Pulmonary artery endothelial cell (primary cell): ENCODE measurements at places on chromosomes 6 and 20. TPM values are rescaled to one million over a fixed set of nuclear protein-coding genes. Genes with fewer than 3 reads are reported as not detected.

The TMEM170B gene
- total RNA-seq: 5.4 and 5.6 TPM in 2 replicates

The FGD2 gene
- not detected in 2 replicates for total RNA-seq

The HBS1L gene
- 163 and 166 TPM in 2 replicates for total RNA-seq

The TIAM2 gene
- total RNA-seq: 10.9 and 16.9 TPM in 2 replicates

The PLTP gene
- 14.9 and 19.7 TPM in 2 replicates for total RNA-seq

The EPPIN gene
- total RNA-seq: not detected in 2 replicates

The IRAK1BP1 gene
- 3.0 and 4.5 TPM in 2 replicates for total RNA-seq

The ATP6V1G2 gene
- 0.42 and 0.59 TPM in 2 replicates for total RNA-seq

DNA sequence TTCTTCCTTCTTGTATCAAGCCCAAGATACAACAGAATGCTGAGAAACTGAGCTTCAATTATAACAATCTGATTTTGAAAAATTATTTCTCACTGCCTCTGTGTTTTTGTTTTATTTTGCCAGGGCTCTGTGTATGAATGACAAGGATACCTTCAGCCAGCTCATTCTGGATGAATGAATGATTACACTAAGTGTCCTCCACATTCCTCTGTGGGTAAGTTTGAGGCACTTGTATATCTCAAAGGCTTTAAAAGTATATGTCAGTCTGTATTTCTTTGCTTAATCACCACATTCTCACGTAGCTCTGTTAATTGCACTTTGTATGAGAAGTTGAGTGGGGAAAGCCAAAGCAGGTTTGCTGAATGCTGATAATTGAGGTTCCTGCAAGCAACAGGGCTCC lies 95.1 kb downstream of the TIAM2 start:
- DNase-seq: no peak

DNA sequence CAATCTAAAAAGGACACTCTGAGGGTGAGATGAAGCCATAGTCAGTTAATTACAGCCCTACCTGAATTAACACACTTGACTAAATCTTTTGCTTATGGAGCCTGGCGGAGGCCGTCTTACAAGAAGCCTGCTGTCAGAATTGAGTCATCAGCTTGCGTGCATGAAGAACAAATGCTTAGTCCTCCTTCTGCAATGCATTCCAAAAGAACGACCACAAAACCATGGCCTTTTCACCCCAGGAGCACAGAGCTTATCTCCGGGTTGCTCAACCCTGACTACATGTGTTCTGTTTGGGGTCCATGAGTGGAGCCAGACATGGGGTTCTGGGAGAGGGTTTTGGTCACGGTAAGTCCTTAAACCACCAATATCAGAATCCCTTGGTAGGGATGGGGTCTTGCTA lies 318.1 kb downstream of the CLIC5 start:
- no peak for DNase-seq

- no peak for DNase-seq
Observed at GRCh38 chr6:116369540-116369939, 1.2 kb upstream of the DSE start.

GRCh38 chr20:5033566-5033965 lies 32.3 kb upstream of the SLC23A2 start:
- DNase-seq: no peak

- DNase-seq: no peak
Observed at GRCh38 chr6:56659721-56660380, 17.2 kb upstream of the DST start.

DNA sequence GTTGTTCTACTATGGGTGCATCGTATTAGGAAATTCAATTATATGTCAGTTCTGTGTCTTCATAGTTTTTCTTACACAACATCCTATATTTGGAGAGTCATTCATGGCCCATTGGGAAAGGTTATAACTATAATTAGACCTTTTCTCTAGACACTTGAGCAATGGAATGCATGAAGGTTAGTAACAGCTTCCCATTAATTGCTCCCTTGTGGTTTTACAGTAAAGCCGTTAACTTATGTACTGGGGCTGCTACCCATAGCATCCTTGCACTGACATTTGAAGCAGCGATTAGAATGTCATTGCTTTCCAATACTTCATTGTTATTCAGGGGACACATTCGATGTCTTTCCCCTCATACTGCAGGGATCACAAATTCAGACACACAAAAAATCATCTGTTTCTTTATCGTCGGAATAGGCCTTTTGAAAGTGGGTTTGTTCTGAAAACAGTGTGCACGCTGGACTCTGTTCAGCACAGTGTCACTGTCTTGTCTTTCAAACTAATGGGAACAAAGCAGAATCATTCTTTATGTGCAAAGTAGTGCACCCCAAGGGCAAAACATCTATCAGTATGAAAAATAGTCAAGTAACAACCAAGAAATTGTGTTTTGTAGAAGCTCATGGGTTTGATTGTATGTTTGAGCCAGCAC lies 634.3 kb upstream of the MAP3K7 start:
- no peak for DNase-seq

- no peak for DNase-seq
Observed at GRCh38 chr6:169828176-169828575, 76.8 kb downstream of the ERMARD start.

DNA sequence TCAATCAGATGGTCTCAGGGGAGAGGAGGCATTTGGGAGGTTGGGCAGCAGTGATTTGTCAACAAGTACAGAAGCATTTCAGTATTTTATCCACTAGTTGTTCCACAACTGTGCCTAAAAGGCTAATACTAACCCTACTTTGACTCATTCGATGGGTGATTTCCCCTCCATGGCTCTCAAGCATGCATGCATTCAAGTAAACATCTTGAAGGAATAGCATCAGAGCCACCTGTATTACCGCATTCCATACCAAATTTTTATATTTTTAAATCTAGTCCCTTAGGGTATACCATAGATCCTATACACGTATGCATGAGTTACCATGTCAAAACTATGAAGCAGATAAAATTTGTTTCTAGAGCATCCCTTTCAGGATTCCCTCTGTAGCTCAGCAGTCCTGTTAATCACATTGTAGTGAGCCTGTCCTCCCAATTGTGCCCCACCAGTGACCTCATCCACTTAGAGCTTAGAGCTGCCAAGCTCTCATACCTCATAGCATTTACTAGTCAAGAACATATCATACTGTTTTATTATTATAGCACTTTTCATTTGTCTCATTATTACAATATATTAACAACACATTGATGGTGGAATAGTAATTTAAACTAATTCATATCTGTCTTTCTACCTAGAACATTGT lies 213.8 kb downstream of the LAMA2 start:
- DNase-seq: no peak

DNA sequence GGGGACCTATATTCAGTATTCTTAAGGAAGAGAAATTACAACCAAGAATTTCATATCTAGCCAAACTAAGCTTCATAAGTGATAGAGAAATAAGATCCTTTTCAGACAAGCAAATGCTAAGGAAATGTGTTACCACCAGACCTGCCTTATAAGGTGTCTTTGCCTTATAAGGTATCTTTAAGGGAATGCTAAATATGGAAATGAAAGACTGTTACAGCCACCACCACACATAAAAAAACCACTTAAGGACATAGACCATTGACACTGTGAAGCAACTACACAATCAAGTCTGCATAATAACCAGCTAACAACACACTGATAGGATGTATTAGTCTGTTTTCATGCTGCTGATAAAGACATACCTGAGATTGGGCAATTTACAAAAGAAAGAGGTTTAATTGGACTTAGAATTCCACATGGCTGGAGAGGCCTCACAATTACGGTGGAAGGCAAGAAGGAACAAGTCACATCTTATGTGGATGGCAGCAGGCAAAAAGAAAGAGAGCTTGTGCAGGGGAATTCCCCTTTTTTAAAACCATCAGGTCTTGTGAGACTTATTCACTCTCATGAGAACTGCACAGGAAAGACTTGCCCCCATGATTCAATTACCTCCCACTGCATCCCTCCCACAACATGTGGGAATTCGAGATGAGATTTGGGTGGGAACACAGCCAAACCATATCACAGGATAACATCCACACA lies 119.2 kb upstream of the LAMA2 start:
- no peak for DNase-seq

GRCh38 chr6:121748376-121748775 lies 312.9 kb downstream of the GJA1 start:
- no peak for DNase-seq

DNA sequence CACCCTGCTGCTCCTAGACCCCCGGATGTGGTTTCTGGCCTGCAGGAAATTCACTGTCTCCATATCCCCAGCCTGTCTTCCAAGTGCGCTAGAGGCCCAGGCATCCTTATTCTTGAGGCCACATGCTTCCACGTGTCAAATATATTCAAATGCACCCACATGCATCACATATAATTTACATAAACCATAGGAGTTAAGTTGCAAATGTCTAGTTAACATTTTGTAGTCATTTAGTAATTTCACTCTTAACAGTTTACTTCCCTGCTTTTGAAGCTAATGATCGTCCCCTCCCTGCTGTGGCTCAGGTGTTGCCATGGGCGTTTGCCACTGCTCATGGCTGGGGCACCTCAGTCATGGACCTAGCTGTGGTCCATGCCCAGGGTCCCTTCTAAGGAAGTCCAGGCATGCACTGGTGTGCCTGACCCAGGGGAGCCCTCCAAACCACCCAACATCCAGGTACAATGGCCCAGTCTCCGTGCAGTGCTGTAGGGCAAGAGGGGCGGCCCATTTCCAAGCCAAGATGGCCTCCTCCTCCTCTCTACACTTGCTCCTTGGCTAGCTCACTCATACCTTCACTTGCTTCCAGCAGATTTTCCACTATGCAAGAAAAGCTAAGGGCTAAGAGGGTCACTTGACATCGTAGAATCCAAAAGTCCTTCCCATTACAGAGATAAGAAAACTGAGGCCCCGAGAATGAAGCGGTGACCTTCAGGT lies 42.4 kb downstream of the FGD2 start:
- no peak for DNase-seq

GRCh38 chr6:130964289-130964688 lies 98.8 kb downstream of the EPB41L2 start:
- no peak for DNase-seq

DNA sequence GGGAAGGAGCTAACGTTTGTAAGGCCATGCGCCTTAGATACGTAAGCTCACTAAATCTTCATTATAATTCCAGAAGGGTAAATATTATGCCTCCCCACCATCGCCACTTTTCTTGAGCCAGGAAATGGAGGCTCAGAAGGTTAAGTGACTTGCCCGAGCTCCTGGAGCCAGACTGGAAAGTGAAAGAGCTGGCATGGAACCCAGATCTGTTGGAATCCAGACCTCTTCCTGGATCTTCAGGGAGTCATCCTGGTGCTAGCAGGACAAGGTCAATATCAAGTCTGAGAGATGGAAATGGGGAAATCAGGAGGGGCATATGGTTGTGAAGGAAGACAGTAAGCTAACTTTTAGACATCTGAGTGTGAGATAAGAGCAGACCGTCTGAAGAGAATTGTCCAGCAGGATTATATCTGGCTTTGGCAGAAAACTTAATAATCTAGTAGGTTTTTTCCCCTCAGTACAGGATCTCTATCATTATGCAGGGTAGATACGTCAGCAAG lies 6.2 kb downstream of the TMEM200A start:
- no peak for DNase-seq

DNA sequence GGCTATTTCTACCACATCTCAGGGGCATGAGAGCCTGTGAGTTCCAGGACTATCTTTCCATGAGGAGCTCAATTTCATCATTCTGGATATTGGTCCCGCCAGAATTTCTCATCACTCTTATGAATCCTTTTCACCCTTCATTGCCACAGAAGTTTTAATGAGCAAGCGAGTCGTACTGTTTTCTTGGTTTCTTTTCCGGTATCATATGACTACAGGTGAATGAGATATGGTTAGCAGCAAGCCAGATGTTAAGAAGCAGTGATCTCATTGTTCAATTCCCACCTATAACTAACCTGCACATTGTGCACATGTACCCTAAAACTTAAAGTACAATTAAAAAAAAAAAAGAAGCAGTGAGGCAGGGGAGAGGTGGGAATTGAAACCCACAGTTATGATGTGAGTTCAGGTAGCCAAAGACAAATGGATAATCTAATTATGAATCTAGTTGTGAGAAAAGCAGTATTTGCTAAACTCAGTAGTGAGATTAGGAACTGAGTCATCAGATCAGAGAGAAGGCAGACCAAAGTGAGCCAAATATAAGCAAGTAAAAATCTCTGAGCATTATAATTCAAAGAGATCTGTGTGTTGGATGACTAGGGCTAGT lies 78.0 kb upstream of the ELOVL5 start:
- DNase-seq: no peak

DNA sequence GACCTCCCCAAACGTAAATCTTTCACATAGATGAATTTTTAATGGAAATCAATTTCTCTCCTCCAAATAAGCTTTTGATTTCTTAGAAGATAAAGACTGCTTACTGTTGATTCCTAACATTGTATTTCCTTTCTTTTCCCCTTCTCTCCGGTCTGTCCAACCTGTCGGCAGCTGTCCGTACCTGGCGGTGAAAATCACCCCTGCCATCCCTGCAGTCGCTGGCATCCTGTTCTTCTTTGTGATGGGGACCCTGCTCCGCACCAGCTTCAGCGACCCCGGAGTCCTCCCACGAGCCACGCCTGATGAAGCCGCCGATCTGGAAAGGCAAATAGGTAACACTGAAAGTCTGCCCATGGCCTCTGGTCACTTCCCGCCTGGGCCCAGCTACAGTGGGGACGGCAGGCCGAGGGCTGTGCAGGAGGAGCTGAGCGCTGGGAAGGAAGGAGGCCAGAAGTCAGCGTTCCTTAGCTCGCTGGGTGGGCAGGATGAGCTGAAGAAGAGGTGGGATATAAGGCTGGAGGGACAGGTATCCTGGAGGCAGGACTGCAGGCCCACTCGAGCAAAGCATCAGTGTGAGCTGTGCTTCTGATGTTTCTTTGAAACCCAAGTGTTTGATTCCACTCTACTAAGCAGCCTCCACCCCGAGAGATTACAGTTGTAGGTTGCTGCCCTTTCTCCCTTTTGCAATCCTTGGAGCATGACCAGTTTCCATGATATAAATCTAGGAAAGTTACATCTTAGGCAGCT lies 161.6 kb downstream of the ZDHHC14 start:
- no peak for DNase-seq

DNA sequence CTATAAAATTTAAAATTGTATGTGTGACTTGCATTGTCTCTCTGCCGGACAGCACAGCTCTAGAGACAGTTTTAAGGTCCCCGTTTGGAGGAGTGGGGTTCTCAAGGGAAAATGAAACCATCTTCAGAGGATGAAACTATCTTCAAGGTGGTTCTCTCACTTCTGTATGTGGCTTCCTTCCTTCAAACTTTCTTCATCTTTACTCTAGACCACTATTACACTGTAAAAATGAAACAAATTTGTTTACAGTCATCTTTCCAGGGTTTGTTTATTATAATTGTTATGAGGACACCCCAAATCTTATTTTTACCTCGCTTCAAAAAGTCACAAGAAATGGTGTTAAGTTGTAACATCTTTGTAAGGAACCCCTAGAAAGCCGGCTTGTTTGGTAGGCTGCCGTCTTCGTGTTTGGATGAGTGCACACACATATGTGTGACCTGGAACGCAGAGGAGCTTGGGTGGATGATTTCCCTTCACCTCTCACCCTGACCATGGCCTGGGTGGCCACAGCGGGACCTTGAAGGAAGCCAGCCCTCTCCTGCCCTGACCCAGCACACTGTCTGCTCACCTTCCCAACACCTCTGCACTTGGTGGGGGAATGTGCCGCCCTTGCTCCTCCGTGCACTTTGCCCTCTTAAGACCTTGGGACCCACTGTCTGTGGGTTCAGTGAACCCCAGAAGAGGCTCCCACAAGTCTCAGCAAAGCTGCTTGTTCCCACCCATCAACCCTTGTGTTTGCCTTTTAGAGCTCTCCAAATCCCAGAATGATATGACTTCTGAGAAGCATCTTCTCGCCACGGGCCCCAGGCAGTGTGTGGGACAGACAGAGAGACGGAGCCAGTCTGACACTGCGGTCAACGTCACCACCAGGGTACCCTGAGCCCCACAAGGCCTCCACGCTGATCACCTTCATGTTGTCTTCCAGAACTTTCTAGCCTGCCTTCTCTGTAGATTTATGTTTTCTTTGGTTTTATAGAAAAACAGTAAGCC lies 67.8 kb downstream of the SYTL3 start:
- no peak for DNase-seq

- no peak for DNase-seq
Observed at GRCh38 chr6:148972481-148972880, 225.7 kb downstream of the UST start.
